Naive B cell (primary cell): ENCODE measurements at places on chromosomes 6 and 20.

DNA sequence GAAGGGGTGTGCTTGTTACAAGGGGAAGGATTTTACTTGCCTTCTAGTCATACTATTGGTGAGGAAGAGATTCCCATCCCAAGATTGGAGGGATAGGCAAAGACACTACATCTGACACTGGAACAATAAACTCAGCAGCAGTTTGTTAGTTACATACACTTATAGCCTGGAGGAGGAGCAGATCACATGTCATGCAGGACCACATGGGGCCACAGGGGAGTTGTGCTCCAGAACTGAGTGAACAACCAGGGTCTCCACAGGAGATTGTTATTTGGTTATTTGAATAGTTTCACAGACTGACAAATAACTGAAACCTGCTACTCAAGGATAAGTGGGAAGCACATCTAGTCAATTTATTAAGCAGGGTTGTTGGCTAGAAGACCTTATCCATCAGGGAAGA, 559.4 kb upstream of the MANEA start:
- no peak for DNase-seq

GRCh38 chr20:25058051-25058846, at the start of gene ACSS1:
TSS of gene ACSS1 (minus strand) at chr20:25058139. CDS start at chr20:25058102, 37 bp downstream.
- peak; percentile 85 for DNase-seq

DNA sequence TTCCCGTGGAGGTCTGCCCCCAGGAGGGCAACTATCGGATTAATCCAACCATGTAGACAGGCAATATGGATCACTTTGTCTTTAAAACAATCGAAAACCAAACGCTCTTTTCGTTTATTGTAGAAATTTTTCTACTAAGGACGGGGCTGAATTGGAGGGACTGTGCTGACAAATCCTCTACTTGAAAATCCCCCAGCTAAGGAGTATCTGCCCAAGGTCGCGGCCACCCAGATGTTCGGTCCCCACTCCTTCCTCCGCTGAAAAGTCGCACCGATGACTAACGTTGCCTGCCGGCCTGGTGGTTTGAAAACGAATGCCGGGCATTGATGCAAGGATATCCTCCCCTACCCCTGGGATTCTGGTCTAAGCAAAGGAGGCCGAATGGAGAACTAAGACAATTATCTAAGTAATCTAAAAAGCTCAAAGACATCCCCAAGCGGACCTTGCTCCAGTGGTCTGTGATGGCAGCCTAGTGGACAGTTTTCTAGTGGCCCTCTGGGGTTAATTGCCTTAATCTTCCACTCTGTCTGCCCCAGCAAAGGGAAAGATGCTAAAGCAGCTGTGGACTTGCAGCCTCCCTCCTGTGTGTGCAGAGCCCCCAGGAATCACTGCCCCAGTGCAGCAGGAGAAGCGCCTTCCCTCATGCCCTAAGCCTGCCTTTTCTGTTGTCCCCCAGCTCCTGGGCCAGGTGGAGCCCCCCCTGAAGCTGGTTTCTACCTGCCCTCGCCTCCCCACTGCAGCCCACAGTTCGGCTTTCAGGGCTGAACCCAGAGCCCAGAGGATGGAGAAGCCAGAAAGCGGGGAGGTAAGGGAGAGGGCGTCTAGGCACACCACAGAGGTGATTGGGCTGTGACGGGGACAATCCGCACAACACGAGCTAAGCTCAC, 3.6 kb upstream of the FOXC1 start:
- DNase-seq = no peak

GRCh38 chr6:15443119-15443830, 197.4 kb downstream of the JARID2 start:
- DNase-seq = no peak

GRCh38 chr20:10430000-10430466, 4.0 kb downstream of the MKKS start:
- no peak for DNase-seq
